Endothelial cell (in vitro differentiated cells): ENCODE measurements at places on chromosomes 2 and 18. TPM values are rescaled to one million over a fixed set of nuclear protein-coding genes. Genes with fewer than 3 reads are reported as not detected.

CPLX4 gene
- total RNA-seq = not detected

LGALSL gene
- total RNA-seq = 30.2 TPM

CYP27A1 gene
- total RNA-seq = 9.0 TPM

CREG2 gene
- total RNA-seq = 23.6 TPM

MAP2 gene
- total RNA-seq = 2.1 TPM

ESPNL gene
- 0.82 TPM for total RNA-seq
